ENCODE measurements at places on chromosomes 12 and 14. TPM values are rescaled to one million over a fixed set of nuclear protein-coding genes. Genes with fewer than 3 reads are reported as not detected.

- no peak overlapping the region for H3K4me3 ChIP-seq
- peaks cover 4% of the 10 kb centered on the region for H3K4me1 ChIP-seq
- no peak for DNase-seq
- H3K27me3 ChIP-seq: no peaks in the 10 kb centered on the region
- H3K27ac ChIP-seq: no peak overlapping the region
Observed at GRCh38 chr14:54672181-54672580, 105.3 kb downstream of the SAMD4A start.

DNA sequence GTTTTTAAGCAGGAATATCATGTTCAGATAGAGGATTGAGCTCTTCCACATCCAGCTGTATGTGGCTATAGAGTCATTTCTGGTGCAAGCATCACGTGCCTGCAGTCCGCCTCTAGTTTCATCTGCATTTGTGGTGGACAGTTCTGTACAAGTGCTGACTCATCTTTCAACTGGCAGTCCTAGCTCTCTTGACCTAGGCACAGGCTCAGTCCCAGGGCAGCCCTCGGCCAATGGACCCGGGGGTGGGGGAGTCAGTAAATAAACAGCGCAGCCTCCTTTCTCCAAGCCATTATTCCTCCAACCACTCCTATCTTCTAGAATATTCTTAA is 41.8 kb upstream of the FRMD6 start:
- no peaks in the 10 kb centered on the region for H3K4me1 ChIP-seq
- no peaks in the 10 kb centered on the region for H3K36me3 ChIP-seq
- no peak overlapping the region for H3K4me3 ChIP-seq
- H3K27ac ChIP-seq: no peak overlapping the region

- no peak overlapping the region for H3K4me3 ChIP-seq
- no peak overlapping the region for H3K27ac ChIP-seq
- no peaks in the 10 kb centered on the region for H3K27me3 ChIP-seq
Observed at GRCh38 chr12:110001596-110001995, 2.4 kb downstream of the ANKRD13A start.

DNA sequence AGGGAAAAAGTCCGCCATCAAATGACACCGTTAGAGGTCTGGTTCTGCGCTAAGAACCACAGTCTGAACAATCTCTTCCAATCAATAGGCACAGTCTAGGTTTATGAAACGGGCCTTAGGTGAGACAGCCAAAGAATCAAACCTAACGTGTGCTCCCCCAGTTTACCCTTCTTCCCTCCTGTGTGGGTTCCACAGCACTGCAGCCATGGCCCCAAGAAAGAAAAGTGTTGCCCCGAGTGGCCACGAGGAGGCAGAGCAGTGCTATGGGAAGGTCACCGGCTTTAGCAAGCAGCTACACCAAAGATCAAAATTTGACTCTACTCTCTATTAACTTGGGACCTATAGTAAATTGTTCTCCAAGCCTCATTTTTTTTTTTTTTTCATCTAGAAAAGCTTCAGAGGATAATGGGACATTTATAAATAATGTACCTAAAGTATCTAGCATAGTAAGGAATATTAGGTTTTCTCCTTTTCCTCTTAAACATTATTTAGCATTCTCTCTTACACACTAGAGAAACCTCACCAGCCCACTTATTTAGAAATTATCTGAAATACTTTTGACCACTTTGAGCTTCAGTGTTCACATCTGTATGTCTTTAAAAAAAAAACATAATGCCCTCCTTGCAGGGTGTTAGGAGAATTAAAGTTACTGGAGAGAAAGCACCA is 70.2 kb upstream of the GPHB5 start:
- peak; percentile 53 for DNase-seq
- H3K36me3 ChIP-seq: peaks cover 8% of the 10 kb centered on the region
- no peaks in the 10 kb centered on the region for H3K4me1 ChIP-seq
- H3K4me3 ChIP-seq: no peak overlapping the region
- no peaks in the 10 kb centered on the region for H3K27me3 ChIP-seq

- H3K4me1 ChIP-seq: no peaks in the 10 kb centered on the region
- H3K4me3 ChIP-seq: no peak overlapping the region
- no peak overlapping the region for H3K27ac ChIP-seq
- DNase-seq: peak; percentile 71
Observed at GRCh38 chr14:96762650-96763049, 34.5 kb upstream of the VRK1 start.

DNA sequence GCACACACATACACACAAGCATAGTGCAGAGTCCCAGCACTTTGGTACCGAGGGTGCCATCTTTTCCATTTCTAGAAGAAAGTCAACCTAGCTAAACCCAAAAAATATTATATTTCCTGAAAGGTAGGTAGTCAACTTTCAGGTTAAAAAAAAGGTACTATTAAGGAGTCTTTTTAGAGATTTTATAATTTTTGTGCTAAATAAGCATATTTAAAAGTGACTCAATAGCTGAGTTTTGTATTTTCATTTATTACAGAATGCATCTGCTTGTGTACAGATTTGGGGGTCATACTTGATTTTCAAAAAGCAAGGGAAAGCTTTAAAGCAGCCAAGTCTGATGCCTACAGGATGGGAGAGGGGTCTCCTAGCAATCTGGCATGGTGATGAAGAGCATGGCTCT is 34.6 kb downstream of the DCAF5 start:
- H3K4me3 ChIP-seq: no peak overlapping the region
- no peaks in the 10 kb centered on the region for H3K4me1 ChIP-seq
- no peak for DNase-seq
- H3K36me3 ChIP-seq: peaks cover 25% of the 10 kb centered on the region

DNA sequence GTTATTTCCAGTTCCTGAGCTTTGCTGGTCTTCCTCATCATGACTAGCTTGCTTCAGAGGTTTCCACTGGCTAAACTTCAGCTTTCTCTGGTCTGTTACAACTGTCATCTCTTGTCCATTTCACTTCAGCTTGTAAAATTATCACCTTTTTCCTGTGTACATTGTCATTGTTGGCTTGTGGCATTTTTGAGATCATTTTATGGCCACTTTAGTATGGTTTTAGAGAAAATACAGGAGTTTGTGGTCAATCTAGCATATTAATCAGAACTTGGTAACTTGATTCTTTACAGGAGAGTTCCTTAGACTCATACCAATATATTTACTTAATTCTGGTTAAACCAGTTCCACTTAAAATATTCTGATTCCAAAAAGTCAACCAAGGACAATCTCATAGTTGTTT is 235.9 kb upstream of the KITLG start:
- H3K36me3 ChIP-seq: no peaks in the 10 kb centered on the region
- H3K4me1 ChIP-seq: no peaks in the 10 kb centered on the region
- H3K27ac ChIP-seq: no peak overlapping the region
- DNase-seq: no peak
- no peaks in the 10 kb centered on the region for H3K27me3 ChIP-seq
- no peak overlapping the region for H3K4me3 ChIP-seq

- peaks cover 10% of the 10 kb centered on the region for H3K4me1 ChIP-seq
- H3K4me3 ChIP-seq: peak overlapping the region; percentile 78
- H3K27ac ChIP-seq: peak overlapping the region; percentile 97
Observed at GRCh38 chr12:55829967-55830600, 697 bp upstream of the DNAJC14 start.

DNA sequence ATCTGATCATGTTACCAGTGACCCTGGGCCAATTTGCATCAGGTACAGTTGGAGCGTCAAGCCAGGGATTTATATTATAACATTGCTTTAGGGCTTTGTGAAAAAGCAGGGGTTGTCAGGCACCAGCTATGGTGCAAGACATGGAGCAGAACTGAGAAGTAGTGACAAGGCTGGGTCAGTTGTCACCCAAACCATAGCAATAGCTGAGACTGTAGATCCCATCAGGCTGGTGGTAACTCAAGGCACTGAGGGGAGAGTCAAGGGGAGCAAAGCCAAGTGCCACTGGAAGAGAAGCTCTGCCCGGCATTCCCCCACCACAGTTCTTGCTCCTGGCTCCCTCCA is 16.9 kb downstream of the BCL2L14 start:
- no peak overlapping the region for H3K4me3 ChIP-seq
- H3K4me1 ChIP-seq: no peaks in the 10 kb centered on the region
- H3K27me3 ChIP-seq: no peaks in the 10 kb centered on the region
- no peak overlapping the region for H3K27ac ChIP-seq

GRCh38 chr12:130300090-130300489 is 37.6 kb upstream of the PIWIL1 start:
- DNase-seq: no peak
- no peak overlapping the region for H3K4me3 ChIP-seq
- no peaks in the 10 kb centered on the region for H3K27me3 ChIP-seq

- H3K36me3 ChIP-seq: peaks cover 3% of the 10 kb centered on the region
- H3K4me1 ChIP-seq: no peaks in the 10 kb centered on the region
- H3K27ac ChIP-seq: no peak overlapping the region
- no peak for DNase-seq
- H3K4me3 ChIP-seq: no peak overlapping the region
- H3K27me3 ChIP-seq: no peaks in the 10 kb centered on the region
Observed at GRCh38 chr14:59325906-59326305, 137.4 kb downstream of the DAAM1 start.

GRCh38 chr14:49986343-49987014 is 93.6 kb downstream of the ARF6 start:
- peak; percentile 49 for DNase-seq
- no peaks in the 10 kb centered on the region for H3K27me3 ChIP-seq
- peaks cover 3% of the 10 kb centered on the region for H3K4me1 ChIP-seq
- H3K36me3 ChIP-seq: no peaks in the 10 kb centered on the region
- H3K27ac ChIP-seq: peak overlapping the region; percentile 65

DNA sequence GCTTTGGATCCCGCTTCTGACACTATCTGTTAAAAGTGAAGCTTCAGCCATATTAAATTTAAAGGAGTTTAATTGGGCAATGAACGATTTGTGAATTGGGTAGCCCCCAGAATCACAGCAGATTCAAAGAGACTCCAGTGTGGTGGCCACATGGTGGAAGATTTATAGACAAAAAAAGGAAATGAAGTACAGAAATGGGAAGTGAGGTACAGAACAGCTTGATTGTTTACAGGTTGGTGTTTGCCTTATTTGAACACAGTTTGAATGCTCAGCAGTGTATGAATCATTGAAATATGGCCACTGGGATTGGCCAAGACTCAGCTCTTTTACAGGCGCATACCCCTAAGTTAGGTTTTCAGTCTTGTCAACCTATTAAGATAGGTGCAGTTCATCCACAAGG is 21.9 kb downstream of the CCDC91 start:
- H3K27me3 ChIP-seq: no peaks in the 10 kb centered on the region
- H3K36me3 ChIP-seq: no peaks in the 10 kb centered on the region
- H3K4me1 ChIP-seq: no peaks in the 10 kb centered on the region
- no peak overlapping the region for H3K4me3 ChIP-seq
- no peak overlapping the region for H3K27ac ChIP-seq

GRCh38 chr12:58593557-58594304 is 326.6 kb downstream of the LRIG3 start:
- no peaks in the 10 kb centered on the region for H3K27me3 ChIP-seq
- no peaks in the 10 kb centered on the region for H3K4me1 ChIP-seq
- no peak overlapping the region for H3K4me3 ChIP-seq
- H3K27ac ChIP-seq: no peak overlapping the region

- no peak for DNase-seq
- H3K4me3 ChIP-seq: no peak overlapping the region
- no peak overlapping the region for H3K27ac ChIP-seq
- H3K36me3 ChIP-seq: no peaks in the 10 kb centered on the region
Observed at GRCh38 chr12:104154286-104154685, 16.3 kb upstream of the NFYB start.

DNA sequence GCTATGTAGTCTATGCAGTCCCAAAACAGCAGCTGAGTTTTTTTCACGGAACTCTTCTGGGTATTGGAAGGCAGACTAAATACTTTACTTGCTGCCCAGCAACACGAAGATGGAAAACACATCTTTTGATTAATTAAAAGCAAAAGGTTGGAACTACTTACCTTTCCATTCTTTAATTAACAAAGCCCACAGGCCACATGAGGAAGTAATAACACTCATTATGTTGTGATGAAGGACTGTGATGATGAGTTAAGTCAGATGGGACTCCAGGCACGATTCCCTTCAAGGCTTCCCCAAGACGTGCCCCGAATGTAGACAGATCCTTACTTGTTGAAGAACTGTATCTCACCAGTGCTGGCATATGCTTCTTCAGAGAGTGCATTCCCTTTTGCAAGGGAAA is 129.0 kb downstream of the WIF1 start:
- H3K4me1 ChIP-seq: no peaks in the 10 kb centered on the region
- no peak overlapping the region for H3K27ac ChIP-seq
- no peak for DNase-seq
- H3K4me3 ChIP-seq: no peak overlapping the region
- H3K36me3 ChIP-seq: no peaks in the 10 kb centered on the region

DNA sequence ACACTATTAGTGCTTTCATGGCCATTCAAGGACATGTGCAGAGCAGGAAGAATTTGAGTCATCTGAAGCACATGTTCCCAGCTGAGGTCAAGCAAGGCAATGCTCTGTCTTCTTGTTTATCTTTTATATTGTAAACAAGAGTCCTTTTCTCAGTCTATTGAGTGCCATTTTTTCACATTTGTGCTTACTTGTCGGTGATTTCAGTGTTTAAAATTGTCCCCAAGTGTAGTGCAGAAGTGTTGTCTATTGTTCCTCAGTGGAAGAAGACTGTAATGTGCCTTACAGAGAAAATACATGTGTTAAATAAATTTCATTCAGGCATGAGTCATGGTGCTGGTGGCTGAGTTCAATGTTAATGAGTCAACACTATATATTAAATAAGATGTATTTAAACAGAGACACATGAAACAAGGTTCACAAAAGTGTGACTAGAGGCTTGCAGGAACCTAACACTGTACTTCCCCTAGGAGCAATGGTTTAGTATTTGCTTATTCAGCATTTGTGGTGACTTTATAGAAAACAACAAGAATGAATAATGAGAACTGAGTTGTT is 391.1 kb downstream of the LRIG3 start:
- DNase-seq: no peak
- no peaks in the 10 kb centered on the region for H3K27me3 ChIP-seq
- no peaks in the 10 kb centered on the region for H3K36me3 ChIP-seq

DNA sequence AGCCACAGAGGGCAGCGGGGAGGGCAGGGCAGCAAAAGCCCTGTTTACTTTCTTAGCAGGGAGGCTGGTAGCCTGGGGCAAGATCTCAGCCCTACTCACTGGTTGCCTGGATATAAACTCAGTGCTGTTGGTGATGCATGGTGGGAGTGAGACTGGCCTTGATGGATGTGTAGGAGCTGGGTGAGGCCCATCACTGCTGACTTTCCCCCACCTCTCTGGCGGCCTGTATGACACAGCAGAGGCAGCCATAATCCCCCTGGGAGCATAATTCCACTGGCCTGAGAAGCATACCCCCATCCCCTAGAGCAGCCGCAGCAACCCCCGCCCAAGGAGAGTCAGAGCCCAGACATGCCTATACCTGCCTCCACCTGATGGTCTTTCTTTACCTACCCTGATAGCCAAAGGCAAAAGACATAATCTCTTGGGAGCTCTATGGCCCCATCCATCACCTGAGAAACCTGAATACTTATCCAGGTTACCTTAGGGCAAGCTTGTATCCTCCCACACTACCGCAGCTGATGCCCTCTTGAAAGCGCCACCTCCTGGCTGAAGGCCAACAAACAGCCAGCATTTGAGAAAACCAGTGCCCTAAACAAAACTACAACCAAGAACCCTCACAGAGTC is 59.3 kb downstream of the DNAI7 start:
- H3K36me3 ChIP-seq: no peaks in the 10 kb centered on the region
- H3K27ac ChIP-seq: no peak overlapping the region
- no peaks in the 10 kb centered on the region for H3K4me1 ChIP-seq
- DNase-seq: no peak
- no peak overlapping the region for H3K4me3 ChIP-seq
- H3K27me3 ChIP-seq: no peaks in the 10 kb centered on the region

SOCS2 gene
- 10.8 TPM for polyA plus RNA-seq

MAP1LC3B2 gene
- 2.4 TPM for polyA plus RNA-seq

C12orf75 gene
- polyA plus RNA-seq: 14.2 TPM

RTL1 gene
- not detected for polyA plus RNA-seq

STAB2 gene
- 0.06 TPM for polyA plus RNA-seq

ABCB9 gene
- polyA plus RNA-seq: 2.5 TPM

HRK gene
- polyA plus RNA-seq: 0.06 TPM

RNASE1 gene
- 87.9 TPM for polyA plus RNA-seq

B4GALNT1 gene
- 0.27 TPM for polyA plus RNA-seq

TPH2 gene
- not detected for polyA plus RNA-seq

IKZF4 gene
- 1.3 TPM for polyA plus RNA-seq
